ENCODE measurements at places on chromosomes 6 and 20.

DNA sequence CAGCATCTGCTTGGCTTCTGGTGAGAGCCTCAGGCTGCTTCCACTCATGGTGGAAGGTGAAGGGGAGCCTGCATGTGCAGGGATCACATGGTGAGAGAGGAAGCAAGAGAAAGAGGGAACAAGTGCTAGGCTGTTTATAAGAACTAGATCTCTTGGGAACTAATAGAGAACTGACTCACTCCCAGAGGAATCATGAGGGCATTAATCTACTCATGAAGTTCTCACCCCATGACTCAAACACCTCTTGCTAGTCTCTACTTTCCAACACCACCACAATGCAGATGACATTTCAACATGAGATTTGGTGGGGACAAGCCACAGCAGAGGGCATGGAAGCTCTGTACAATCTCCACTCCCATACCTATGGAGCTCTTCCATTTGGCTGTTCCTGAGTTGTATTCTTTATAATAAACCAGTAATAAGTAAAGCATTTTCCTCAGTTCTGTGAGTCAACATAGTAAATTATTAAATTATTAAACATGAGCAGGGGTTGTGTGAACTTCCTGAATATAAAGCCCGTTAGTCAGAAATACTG, 524.1 kb upstream of the NRSN1 start:
- DNase-seq: no peak

- DNase-seq: no peak
Measured at GRCh38 chr6:43951063-43951755, 176.0 kb downstream of the MRPL14 start.

GRCh38 chr6:17318435-17319165, 37.4 kb downstream of the RBM24 start:
- no peak for DNase-seq

GRCh38 chr6:84227044-84227433, 404 bp downstream of the CEP162 start:
- DNase-seq: no peak

GRCh38 chr6:5132731-5133130, 47.6 kb downstream of the PPP1R3G start:
- DNase-seq: no peak

DNA sequence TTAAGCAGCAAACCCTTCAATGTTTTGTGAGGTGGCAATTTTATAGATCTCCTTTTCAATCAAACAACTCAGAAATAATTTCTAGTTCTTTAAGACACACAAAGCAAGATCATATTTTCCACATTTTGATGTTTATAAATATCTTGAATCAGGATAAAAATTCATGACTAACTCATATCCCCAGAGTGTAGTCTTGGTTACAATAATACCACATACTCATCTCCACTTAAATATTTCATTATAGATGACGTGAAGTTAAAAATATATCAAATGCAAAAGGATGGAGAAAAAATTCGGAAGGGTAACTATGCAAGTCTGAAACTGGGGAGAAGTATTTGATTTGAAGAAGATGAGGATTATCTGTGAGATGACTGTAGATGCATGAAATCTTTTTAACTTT, 59.8 kb upstream of the HIVEP1 start:
- DNase-seq: no peak

- DNase-seq: no peak
Measured at GRCh38 chr6:128310451-128310850, 209.9 kb downstream of the PTPRK start.

DNA sequence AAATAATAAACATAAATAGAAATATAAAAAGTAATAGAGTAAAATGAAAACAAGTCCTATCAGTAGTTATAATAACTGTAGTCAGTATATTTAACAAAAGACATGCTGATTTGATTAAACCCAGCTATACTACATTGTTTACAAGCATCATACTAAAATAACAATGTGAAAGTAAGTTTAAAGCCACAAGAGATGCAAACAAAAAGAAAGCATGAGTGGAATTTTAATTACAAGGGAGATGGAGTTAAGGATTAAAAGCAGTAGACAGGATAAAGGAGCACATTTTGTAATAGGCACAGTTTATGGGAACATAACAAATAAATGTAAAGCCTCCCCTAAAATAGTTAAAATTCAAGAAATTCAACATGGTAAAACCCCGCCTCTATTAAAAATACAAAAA, 41.5 kb downstream of the SENP6 start:
- no peak for DNase-seq

DNA sequence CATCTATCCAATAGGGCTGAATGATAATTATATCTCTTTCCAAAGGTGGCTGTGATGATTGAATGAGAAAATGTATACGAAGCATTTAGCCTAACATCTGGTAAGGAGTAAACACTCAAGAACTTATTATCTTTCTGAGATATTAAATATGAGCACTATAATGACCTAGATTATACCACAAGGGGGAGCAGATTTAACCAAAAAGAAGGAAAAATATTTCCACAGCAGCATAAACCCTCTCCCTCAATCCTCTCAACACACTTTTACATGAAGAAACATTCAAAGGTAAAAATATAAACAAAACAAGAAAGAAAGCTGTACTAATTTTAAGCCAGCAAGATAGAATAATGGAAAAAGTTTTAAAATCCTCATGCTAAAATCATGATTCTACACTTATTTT, 68.4 kb downstream of the SHPRH start:
- DNase-seq: no peak

GRCh38 chr20:62545271-62545670, 69.5 kb upstream of the GATA5 start:
- no peak for DNase-seq

GRCh38 chr6:98458708-98459107, 375.7 kb upstream of the POU3F2 start:
- no peak for DNase-seq

DNA sequence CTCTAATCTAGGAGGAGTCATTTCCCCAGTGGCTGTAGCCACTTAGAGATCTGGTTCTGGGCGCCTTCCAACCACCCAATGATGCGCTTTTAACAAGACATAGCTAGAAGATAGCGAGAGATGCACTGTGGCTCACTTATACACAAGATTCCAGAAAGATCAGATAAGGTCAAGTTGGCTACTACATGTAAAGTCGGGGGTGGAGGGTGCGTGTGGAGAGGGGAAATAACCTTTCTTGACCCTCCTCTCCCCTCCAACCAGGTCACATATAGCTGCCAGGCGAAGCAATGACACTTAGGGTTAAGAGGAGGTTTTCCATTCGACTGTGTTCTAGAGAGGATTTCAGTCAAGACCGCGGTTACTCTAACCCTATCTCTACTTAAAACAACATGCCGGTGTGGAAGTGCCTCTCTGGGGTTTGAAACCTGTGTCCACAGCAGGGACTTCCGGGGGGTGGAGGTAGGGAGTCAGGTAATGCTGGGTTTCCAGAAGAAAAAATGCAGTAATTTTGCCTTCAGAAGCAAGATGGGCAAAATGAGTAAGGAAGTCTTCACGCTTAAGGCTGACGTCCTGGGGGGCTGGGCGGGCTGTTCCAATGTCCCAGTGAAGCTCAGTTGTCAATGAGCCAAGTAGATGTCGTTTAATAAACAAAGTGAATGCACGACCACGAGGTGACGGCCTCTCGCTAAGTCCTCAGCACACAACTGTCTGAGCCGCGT, 1.8 kb upstream of the SIM1 start:
- DNase-seq: no peak

GRCh38 chr20:64069614-64070243, 6.7 kb downstream of the TCEA2 start:
- no peak for DNase-seq

DNA sequence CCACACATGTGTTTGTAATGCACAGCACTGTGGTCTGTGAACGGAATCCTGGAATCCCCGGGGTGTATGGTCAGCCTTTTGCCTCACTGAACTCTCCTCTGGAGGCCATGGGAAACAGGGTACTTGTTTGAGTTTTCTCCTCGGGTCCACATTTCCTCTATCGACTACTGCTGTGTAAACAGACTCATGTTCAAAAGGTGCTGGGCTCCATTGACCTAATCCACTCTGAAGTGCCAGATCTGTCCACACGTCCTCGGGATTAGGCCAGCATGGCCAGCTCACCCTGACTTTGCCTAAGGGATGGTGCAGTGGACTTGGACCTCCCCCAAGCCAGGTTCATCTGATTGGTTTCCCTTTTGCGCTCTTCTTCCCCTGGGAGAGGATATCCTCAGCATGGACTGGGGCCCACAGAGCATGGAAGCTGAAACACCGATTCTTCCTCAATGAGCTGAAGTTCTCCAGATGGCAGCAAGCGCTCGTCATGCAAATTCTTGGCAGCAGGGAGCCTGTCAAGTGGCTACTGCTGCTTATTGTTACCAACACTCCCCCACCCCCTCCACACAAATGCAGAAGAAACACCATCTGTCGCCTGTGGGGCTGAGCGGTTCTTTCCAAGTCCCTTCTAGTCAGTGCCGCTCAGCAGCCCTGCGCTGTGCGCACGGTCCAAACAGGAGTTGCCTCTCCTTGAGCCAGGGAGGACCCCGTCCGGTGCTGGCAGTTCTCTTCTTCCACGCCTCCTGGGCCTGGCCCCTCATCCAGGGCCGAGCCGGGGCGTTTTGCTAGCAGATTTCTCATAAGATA, 292.6 kb upstream of the MARCKS start:
- DNase-seq: no peak
